ENCODE measurements at places on chromosomes 4 and X. TPM values are rescaled to one million over a fixed set of nuclear protein-coding genes. Genes with fewer than 3 reads are reported as not detected.

- DNase-seq = no peak
Measured at GRCh38 chr4:132691668-132692067, 457.4 kb upstream of the PCDH10 start.

The NAP1L2 gene
- total RNA-seq = 4.4 TPM

DNA sequence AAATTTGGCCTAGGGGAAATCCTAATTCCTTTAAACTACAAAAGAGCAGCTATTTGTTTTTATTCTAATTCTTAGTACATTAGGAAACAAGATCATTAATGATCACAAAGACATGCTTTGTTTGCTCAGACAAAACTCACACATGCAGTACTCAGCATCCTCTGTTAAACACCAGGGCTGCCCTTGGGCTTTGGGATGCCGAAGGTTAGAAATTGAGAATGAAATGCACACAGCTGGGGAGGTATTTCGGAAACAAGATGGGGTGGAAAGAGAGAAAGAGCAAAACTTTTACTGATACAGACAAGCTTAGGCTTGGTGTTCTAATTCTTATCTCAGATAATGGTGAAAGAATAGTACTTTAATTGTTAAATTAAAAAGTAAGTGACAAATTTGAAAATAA, 222.6 kb downstream of the DCTD start:
- no peak for DNase-seq

DNA sequence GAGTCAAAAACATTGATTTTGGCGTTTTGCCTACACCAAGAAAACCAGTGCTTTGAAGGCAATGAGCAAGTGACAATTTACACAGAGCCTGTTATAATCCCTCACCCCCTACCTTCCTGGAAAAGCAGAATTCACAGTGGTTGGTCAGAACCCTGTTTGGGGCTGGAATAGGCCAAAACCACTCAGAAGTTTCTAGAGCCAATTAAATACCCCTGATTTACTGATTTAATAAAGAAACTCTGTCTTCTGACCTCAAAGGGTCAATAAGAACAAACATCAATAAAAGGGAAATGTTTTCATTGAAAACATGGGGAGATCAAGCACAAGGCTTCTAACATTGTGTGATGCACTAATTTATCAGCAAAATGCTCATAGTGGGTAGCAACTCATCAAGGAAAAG, 116.3 kb downstream of the UNC5C start:
- no peak for DNase-seq

DNA sequence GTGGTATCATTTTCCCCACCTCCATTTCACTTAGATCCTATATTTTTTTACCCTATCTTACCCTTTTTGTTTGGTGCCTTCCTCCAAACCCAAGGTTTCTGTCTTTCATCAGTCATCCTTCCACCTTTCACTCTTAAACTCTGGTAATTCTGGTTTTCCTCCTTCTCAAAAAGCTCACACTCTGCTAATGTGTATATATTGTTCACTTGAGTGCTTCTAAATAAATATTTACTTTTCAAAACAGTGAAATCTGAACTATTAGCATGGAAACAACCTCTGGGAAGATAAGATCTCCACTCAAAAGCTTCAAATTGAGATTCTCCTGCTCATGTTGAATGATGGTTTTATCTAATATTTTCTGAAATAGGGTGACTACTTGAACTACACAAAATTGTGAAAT, 21.5 kb downstream of the XIAP start:
- no peak for DNase-seq

The TBX22 gene
- not detected for total RNA-seq

The HSFX2 gene
- 0.83 TPM for total RNA-seq

- no peak for DNase-seq
Measured at GRCh38 chrX:55142206-55142918, 53.5 kb downstream of the PAGE2 start.

DNA sequence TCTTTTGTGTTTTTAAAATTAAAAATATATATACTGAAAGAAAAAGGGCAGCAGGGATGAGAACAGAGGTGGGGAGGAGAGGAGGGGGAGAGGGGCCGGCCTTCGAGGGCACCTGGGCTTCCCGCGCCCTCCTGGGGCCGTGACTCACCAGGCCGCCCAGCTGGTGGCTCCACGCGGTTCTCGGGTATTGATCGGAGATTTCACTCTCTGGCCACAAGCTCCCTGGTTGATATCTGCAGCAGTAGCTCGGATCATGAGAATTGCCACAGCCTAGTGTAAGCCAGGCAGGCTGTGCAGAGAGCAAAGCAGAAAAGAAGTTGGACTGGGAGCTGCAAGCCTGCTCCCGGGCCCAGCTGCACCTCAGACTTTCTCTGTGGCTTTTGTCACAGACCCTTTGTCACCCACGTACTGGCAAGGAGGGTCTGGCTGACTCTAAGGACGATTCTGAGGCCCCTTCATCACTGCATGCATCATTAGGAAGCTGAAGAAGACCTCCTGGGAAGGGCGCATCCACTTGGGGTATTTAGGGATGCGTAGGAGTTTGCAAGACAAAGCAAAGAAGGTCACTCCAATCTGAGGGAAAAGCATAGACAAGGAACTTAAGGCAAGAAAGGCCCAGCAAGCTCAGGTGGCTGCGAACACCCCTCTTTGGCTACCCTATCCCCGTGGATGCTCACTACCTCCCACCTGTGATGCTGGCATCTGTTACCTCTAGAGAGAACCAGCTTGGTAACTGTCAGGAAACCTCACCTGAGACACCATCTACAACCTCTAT, 71.7 kb downstream of the CPZ start:
- DNase-seq = no peak

All from mucosa of gallbladder (tissue), 1 donor.